ENCODE measurements at places on chromosomes 2 and 18. TPM values are rescaled to one million over a fixed set of nuclear protein-coding genes. Genes with fewer than 3 reads are reported as not detected.

GPR55 gene
- not detected for total RNA-seq

TWIST2 gene
- total RNA-seq, result 0.20 TPM

GREB1L gene
- total RNA-seq, result 3.1 TPM

SP140 gene
- total RNA-seq, result 0.20 TPM

AGXT gene
- not detected for total RNA-seq

ASB18 gene
- not detected for total RNA-seq
